ENCODE measurements at places on chromosomes 5 and 9.
A peak's percentile ranks its signal among the peaks of the same experiment; 100 is the strongest.

DNA sequence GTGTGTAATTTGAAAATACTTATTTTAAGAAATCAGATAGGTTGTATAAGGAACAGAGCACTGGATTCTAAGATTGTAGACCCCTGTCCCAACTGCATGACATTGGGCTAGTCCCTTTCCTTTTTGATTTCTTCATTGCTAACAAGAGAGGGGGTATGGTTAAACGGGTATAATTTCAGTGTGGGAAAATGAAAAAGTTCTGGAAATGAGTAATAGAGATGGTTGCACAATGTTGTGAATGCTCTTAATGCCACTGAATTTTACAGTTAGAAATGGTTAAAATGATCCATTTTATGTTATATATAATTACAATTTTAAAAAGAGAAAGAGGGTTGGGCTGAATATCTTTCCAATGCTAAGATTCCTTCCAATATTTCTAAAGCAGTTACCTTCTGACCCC lies 103.3 kb upstream of the LHFPL2 start:
- DNase-seq, result no peak

DNA sequence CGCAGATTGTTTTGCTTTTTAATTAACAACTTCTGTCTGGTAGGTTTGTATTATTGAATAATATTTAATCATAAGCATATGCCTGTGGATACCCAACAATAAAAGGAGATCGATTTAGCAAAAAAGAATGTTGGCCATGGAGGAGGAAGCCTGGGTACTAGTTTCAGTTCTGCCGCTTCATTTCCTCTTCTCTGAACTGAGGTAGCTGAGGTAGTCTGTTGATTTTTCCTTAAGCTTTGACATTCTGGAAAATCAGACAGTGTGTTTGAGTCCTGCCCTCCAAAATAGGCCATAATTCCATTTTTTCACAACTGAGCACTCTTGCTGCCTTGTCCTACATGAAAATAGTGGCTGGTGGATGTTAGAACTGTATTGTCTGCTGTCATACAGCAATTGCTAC lies 6.0 kb upstream of the GPR21 start:
- no peak for DNase-seq

DNA sequence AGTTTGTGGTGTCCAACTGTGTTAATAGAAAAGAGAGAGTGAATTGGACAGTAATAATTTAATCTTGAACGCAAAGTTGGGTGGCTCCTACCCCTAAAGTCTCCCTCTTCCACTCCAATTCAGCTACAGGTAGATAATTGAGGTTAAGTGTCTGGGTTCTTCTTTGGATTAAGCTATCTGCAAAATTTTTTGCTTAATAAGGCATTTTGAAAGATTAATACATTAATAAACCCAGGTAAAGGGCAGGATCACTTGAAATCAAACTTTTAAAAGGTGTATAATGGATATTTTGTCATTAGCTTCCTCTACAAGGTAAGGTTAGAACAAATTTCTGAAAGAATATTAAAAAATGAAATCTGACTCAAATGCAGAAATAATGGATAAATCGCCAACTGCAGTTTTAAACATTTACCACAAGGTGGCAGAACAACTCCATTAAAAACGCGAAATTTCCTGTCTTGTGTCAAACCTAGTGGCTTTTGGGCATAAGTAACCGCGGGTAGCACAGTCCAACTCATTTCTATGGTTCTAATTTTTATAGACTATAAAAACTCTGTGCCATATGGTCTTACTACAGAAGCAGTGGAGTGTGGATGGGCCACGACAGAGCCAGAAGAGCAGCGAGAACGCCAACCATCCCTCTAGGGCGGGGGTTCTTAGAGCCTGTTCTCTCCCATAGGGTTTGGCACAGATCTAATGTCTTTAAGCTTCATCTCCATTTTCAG lies 276.5 kb downstream of the ARHGEF28 start:
- peak; percentile 70 for DNase-seq

DNA sequence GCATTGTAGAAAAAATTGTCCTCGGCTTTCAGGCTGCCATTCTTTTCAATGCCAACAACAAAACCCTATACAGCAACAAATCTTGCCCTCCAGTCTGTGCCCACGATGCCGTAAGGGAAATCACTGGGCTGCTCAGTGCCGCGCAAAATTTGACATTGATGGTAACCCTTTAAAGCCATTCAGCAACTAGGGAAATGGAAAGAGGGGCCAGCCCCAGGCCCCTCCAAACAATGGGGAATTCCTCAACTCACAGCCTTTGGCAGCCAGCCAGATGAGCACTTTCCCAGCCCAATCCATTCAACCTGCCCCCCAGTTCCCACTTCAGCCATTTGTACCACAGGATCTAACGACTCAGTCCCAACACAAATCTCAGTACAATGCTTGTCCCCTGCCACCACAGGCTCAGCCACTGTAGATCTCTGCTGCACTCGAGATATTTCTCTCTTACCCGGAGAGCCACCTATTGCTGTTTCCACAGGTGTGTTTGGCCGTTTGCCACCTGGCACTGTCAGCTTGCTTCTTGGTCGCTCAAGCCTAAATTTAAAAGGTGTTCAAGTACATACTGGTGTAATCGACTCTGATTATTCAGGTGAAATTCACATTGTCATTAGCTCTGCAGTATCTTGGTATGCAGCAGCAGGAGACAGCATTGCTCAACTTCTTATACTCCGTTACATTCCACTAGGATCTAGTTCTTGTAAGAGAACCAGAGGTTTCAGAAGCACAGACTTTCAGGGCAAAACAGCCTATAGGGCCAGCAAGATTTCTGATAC lies 103.3 kb downstream of the SYK start:
- DNase-seq, result no peak

DNA sequence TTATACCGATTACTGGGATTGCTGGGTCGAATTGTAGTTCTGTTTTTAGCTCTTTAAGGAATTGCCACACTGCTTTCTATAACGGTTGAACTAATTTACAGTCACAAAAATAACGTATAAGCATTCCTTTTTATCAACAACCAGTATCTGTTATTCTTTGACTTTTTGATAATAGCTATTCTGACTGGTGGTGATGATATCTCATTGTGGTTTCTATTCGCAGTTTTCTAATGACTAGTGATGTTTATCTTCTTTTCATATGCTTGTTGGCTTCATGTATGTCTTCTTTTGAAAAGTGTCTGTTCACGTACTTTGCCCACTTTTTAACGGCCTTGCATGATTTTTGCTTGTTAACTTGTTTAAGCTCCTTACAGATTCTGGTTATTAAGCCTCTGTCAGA lies 74.4 kb downstream of the FAM174A start:
- no peak for DNase-seq

GRCh38 chr5:133511653-133512235 lies 100.6 kb downstream of the FSTL4 start:
- no peak for DNase-seq

GRCh38 chr5:133746834-133747233 lies 134.5 kb upstream of the FSTL4 start:
- peak; percentile 60 for DNase-seq

DNA sequence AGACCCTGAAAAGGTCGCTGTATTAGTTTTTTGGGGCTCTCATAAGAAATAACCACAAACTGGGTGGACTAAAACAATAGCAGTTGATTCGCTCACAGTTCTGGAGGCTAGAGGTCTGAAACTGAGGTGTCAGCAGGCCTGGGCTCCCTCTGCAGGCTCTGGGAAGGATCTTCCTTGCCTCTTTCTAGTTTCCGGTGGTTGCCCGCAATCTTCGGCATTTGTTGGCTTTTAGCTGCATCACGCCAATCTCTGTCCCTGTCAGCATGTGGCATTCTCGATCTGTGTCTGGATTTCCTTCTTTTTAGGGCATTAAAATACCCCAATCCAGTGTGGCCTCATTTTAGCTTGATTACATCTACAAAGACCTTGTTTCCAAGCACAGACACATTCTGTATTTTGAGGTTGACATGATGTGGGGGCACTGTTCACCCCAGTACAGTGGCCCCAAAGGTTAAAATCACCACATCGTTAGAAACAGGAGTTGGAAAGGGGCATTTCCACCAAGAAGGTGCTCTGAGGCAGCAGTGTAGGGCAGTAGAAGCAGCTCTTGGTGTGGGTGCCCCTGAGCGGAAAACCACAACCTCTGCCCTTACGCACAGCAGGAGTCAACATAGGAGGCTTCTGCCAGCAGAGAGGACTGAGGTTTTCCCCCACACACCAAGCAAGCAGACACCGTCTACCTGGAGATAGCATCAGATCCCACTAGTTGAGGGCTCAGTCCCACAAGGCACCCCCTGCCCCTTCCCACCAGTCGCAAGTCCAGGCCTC lies 13.5 kb downstream of the ZNF79 start:
- DNase-seq, result no peak

DNA sequence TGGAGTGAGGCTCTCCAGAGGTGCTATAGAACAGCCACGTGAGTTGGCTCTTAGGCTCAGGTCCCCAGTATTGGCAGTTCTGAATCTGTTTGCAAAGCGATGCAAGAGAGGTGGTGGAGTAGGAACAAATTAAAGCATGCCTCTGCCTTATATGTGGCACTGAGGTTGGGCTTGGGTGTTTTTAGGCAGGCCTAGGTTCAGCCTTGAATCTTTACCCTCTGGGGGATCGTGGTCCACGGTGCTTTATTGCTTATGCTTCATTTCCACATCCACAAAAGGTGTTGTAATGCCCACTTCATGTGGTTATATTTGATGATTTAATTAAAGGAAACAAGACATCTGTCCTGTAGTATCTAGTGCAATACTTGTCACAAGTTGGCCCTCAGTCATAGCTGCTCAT lies 56.2 kb downstream of the CD180 start:
- no peak for DNase-seq

DNA sequence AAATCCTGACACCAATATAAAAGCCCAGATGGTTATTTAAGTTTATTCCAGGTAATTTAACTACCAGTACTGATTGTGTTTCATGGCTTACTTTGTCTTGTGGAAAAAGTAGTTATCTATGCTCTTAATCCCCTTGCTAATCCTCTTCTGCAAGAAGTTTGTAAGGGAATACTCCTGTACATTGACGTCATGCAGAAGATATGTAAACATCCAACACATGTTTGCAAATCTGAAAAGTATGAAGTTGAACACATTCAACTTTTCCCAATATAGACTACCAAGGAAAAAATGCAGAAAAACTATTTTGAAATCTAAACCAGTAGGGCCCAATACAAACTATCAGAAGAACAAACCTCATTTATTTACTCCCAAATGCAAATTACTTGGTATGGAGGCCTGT lies 56.3 kb upstream of the ELL2 start:
- DNase-seq, result no peak

GRCh38 chr5:132434416-132435286 lies 55.9 kb downstream of the IRF1 start:
- no peak for DNase-seq

- DNase-seq, result no peak
These were observed 41.9 kb downstream of the STK10 start for GRCh38 chr5:172145870-172146747.

- DNase-seq, result no peak
These were observed 25.1 kb downstream of the NANS start for GRCh38 chr9:98081477-98082219.

GRCh38 chr5:29079771-29080170 lies 2041.4 kb upstream of the CDH9 start:
- DNase-seq, result peak; percentile 21

DNA sequence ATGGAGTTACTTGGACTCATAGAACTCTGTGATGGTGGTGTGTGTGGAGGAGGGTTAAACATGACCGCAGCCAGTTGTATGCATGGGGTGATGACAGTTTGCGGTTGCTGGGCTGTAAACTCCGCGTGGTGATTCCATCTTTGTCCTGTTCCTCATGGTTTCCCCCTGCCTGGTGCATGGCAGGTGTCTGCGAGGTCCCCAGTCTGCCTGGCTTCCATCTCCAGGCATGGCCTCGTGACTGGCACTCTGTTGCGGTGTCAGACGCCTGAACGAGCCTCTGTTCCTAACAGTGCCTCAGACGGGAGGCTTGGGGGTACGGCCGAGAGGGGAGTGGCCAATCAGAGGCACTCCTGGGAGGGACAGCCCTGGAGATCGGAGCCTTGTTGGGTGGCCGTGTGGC lies 33.9 kb upstream of the SH3PXD2B start:
- no peak for DNase-seq

DNA sequence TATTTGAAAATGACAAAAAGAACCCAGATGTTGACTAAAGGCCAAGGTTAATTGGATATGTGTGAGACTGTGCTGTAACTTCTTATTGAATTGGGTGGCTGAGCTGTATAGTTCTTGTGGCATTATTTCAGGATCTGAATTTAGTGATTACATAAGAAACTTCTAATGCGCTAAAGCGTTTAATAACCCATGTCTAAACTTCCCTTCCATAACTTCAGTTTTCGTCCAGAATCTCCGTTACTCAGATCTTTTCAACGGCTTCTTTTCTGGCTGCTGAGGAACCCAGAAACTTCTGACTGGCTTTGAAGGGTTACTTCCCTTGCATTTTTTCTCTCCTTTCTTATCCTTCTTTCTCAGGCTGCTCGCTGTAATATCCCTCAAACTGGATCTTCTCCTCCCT lies 28.1 kb upstream of the C9orf72 start:
- no peak for DNase-seq

- no peak for DNase-seq
These were observed 157.9 kb downstream of the NFIB start for GRCh38 chr9:14156046-14156445.

GRCh38 chr5:76402251-76402885 lies 717 bp upstream of the IQGAP2 start:
- DNase-seq, result peak; percentile 87

DNA sequence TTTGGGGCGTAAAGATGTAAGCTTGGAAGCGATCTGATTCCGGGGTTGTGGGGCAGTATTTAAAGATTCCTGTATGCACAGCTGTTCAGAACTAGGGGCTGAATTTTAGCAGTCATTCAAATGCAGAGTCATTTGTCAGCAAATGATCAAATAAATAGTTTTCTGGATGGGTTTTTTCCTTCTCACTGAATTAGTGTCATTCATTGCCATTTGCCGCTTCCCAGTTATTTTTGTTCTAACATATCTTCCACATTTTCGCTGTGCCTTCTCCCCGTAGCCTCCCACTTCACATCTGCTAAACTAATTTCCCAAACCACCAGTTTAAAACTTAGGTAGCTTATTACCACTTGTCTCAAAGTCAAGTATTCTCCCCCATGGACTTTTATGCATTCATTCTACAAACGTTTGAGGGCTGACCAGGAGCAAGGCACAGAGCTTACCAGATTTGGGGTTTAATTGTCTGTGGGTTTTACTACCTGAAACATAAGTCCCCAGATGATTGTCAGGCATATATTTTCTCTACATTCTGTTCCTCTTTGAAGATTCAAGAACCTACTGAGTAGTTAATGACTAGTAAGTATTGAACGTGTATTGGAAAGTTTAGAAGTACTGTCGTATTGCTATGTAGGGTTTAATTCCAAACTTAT lies 41.3 kb upstream of the CKMT2 start:
- no peak for DNase-seq

- no peak for DNase-seq
These were observed 218.5 kb downstream of the PLK2 start for GRCh38 chr5:58241389-58241788.

DNA sequence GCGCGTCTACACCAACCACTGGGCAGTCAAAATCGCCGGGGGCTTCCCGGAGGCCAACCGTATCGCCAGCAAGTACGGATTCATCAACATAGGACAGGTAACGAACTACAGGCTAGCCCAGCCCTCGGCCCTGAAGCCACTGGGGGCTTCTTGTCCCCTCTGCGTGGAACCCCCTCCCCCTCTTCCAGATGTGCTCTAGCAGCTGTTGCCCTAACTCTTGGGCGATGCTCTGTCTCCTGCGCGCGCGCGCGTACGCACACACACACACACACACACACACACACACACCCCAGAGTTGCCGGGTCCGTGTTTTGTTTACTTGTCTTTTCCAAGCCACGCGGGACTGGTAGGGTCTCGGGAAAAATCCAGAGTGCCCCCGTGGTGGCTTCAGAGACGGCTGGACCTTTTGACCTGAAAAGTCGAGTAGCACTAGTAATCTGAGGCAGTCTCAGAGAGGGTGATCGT lies 836 bp downstream of the PCSK5 start:
- DNase-seq, result no peak

GRCh38 chr5:138909734-138910133 lies 34.6 kb upstream of the LRRTM2 start:
- no peak for DNase-seq

All from OCI-M1 (cell line).